ENCODE measurements at places on chromosomes 3 and 15.

DNA sequence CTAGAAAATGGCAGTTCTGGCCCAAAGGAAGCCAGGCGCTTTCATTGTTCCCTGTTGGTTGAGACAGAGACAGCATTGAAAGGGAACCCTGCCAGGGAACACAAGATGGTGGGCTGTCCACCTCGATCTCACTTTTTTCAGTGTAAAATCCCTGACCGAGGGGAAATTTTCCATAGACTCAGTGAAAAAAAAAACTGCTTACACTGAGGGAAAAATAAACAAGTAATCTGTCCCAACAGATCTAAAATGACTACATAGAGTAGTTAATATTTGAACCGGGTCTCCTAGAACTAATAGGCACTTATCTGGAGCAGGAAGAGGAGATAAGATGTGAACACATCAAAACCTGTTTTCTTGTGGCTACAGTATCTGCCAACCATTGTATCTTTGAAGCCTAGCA lies 763.4 kb upstream of the GOLIM4 start:
- no peaks in the 10 kb centered on the region for H3K27me3 ChIP-seq
- H3K4me3 ChIP-seq = no peak overlapping the region

DNA sequence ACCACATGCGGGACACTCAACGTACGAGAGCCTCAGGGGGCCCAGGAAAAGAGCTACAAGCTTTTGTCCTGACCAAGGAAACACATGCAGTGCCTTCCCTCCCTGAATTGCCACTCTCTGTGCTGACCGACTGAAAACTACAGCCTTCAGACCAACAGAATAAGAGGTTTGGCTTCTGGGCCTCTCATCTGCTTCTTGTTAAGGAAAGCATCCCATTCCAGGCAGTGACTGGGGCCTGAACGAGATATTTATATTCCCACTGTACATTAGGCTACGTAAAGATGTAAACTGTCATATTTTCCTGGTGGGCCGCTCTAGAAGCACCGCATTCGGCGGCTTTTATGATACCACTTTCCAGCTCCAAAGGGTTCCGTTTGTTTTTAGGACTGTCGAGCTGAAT lies 208.9 kb upstream of the TPM1 start:
- H3K36me3 ChIP-seq = no peaks in the 10 kb centered on the region
- no peak overlapping the region for H3K4me3 ChIP-seq

GRCh38 chr15:40239693-40240618 lies 1.1 kb downstream of the PAK6 start:
- peaks cover 3% of the 10 kb centered on the region for H3K4me1 ChIP-seq
- DNase-seq = no peak
- peaks cover 24% of the 10 kb centered on the region for H3K27me3 ChIP-seq
- H3K4me3 ChIP-seq = no peak overlapping the region
- no peak overlapping the region for H3K27ac ChIP-seq

GRCh38 chr15:31497838-31498237 lies 171.2 kb downstream of the KLF13 start:
- no peak overlapping the region for H3K27ac ChIP-seq
- H3K36me3 ChIP-seq = no peaks in the 10 kb centered on the region
- no peak for DNase-seq
- H3K27me3 ChIP-seq = no peaks in the 10 kb centered on the region
- peaks cover 2% of the 10 kb centered on the region for H3K4me1 ChIP-seq
- no peak overlapping the region for H3K4me3 ChIP-seq

- H3K4me1 ChIP-seq = no peaks in the 10 kb centered on the region
- no peaks in the 10 kb centered on the region for H3K36me3 ChIP-seq
- H3K27ac ChIP-seq = no peak overlapping the region
Observed at GRCh38 chr3:8441969-8442559, 59.6 kb upstream of the LMCD1 start.

DNA sequence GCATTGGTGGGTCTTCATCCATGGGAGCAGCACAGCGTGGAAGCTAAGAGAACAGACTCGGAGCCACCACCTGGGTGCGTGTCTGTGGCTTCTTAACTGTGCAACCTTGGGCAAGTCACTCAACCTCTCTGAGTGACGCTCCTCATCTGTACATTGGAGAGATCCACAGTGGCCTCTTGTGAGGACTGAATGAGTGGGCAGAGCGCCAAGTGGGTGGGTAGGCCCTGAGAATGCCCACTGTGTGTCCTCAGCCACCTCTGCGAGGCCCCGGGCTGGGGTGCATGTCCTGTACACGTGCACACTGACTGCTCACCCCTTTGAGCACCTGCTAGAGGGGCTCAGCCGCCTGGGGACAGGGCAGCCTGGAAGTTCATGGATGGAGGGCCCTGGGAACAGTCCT lies 99.6 kb upstream of the PRR23E start:
- no peak for DNase-seq
- peaks cover 1% of the 10 kb centered on the region for H3K27me3 ChIP-seq
- H3K4me3 ChIP-seq = no peak overlapping the region
